ENCODE measurements at places on chromosomes 4 and X.

DNA sequence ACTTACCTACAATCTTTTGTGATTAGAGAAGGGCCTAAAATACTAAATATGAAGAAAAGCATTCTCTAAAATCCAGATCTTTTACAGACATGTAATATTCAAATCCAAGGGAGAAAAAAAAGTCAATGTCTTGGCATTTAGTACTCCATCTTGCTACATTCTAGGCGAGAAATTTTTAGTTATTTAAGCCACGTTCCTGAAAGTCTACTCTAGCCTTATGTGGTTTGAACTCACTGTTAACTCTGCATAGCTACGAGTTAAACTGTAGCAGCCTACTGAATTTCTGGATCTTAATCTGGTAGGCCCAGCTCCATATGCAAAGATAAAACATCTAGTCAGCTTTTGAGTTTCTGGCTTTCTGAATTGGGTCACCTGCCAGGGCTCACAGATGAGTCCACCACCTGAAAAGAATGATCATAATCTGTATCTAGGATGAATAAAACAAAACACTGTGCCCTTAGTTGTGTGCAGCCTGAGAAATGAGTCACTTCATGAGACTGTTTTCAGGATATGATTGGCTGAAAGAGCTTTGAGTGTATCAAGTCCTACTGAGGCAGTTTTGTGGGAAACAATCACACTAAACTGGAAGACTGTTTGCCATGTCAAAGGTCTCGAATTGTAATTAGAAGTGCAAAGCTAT is 3.2 kb upstream of the NEK1 start:
- peak; percentile 24 for DNase-seq

- DNase-seq, result no peak
Measured at GRCh38 chrX:80578517-80579105, 158.4 kb downstream of the TENT5D start.

GRCh38 chr4:81214144-81214880 is 710 bp downstream of the PRKG2 start:
- no peak for DNase-seq

- no peak for DNase-seq
Measured at GRCh38 chr4:8165374-8165896, 6.8 kb upstream of the ABLIM2 start.

DNA sequence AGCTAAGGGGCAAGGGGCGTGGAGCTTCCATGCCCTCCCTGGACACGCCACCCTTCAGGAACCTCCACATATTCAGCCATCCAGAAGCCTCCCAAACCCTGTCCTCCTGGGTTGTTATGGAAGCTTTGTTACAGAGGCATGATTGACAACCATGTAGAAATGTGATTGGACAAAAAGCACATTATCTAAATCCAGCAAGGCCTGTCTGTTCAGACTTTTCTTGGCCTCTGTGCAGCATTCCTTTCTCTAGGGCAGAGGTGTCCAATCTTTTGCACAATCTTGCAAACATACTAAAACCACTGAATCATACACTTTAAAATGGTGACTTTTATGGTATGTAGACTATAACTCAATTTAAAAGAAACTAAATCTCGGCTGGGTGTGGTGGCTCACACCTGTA is 12.7 kb downstream of the STEEP1 start:
- DNase-seq, result peak; percentile 37

DNA sequence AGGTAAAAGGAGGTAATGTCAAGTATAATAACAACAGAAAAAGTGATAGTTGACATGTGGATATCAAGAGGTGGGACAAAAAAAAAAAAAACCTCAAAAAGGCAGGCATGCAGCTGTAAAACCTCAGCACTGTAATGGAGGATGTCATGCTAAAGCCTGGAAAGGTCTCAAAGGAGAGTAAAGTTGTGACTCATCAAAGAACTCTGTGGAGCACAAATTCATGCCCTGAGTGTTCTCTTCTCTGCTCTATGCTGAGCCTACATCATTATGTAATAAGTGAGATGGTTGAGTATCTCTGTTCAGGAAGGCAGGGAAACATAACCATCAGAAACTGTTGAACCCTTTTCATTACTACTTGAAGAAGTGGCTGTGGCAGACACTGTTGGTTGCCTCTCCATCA is 597.8 kb downstream of the BCOR start:
- no peak for DNase-seq

DNA sequence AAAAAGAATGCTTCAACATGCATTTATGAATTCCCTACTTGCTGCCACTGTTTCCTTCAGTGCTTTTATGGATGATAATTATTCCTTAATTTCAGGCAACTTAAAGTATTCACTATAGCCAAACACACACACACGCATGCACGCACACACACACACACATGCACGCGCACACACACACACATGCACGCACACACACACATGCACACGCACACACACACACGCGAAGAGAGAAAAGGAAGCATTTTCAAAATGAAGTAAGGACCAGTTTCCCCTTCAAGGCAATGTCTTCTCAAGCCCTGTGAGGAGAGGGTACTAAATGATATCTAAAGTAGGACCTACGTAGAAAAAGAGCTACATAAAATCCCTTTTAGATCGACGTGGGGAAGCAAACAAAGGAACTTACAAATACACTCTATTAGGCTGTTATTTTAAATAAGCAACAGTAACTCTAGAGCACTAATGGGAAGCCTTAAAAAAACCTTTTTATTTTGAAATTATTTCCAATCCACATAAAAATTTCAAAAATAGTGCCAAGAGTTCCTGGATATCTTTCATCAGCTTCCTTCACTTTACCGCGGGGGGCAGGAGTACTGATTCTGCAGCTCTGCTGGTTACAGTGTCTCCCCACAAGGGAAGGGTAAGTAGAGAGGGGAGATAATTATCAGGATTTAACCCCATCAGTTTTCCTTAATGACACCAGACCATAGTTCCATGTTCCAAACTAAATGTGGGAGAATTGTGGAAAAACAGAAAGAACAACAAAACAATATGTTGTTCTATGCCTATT is 13.7 kb downstream of the IRF2 start:
- no peak for DNase-seq

- DNase-seq, result no peak
Measured at GRCh38 chr4:186082221-186082620, 13.3 kb downstream of the TLR3 start.

DNA sequence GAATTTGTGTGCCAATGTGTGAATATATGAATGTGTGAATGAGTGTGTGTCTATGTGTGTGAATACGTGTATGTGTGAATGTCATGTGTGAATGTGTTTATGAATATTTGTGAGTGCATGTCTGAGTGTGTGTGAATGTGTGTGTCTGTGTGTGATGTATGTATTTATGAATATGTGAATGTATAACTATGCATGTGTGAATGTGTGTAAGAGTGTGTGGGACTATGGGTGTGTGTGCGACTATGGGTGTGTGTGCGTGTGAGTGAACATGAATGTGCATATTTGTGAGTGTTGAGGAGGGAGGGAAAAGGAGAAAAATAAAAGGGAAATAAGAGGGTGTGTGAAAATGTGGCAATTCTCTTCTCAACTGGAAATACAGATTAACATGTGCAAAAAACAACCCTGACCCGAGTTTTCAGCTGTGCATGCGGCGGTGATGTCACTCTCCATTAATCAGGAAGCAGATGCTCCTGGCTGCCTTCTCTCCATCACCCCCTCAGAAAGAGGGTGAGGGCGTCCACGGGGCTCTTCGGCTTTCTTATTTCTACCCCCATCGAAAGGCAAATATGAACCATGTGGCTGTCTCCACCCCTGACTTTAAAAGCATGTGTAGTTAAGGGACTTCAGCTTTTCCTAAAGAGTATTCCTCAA is 219.8 kb downstream of the MAML3 start:
- no peak for DNase-seq

DNA sequence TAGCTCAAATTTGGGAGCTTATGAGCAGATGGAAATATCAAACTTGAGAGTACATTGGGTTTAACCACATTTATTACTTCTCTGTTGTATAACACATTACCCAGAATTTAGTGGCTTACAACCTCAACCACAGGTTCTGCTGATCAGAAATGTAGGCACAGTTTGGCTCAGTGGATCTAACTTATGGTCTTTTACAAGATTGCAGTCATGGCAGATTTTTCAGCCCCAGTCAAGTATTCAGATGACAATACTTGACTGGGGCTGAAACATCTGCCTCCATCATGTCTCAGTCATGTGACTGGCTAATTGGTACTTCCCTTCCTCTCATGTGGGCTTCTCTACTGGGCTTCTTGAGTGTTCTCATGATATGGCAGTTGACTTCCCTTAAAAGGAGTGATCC is 44.0 kb upstream of the ADAD1 start:
- no peak for DNase-seq

DNA sequence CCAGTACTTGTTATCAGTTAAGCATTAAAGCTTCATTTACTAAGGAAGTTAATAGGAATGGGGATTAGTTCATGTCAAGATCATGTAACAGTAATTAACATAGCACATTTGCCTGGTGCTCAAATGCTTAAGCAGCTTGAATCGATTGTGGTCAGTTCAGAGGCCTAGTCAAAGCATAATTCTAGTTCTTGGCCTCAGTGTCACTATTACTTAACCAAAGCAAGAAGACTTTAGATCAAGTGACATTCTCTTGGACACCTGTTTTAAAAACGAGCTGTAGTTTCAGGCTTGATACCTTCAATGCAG is 115.2 kb upstream of the BMPR1B start:
- DNase-seq, result no peak

DNA sequence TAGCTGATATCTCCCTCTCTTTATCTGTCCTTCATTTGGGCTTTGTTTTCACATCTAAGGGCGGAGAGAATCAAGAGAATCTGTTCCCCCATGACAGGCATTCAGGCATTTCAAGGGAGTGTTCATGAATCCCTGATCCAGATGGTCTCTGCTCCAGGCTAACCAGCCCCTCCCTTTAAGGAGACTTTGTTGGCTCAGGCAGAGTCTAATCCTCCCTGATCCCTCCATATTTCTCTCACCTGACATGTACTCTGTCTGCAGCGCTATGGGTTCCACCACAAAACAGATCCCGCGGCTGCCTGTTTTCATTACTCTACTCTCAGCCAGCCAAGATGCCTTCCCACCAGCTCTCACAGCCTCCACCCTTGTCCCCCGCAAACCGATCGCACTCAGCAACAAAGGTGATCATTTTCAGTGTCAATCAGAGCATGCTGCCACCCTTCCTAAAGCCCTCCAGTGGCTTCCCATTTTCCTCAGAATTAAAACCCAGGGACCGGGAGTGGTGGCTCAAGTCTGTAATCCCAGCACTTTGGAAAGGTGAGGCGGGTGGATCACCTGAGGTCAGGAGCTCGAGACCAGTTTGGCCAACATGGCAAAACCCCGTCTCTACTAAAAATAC is 30.3 kb upstream of the SLC2A9 start:
- no peak for DNase-seq

DNA sequence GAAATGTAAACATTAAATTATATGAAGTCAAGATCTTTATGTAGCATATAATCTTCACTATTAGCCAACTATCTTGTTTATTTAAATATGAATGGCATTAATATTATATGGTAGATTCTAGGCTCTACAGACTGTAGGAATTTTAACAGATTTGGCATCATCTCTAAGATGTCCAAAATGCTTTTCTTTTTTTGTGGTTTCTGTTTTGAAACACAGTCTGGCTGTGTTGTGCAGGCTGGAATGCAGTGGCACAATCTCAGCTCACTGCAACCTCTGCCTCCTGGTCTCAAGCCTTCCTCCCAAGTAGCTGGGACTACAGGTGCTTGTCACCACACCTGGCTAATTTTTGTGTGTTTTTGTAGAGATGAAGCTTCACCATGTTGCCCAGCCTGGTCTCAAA is 76.2 kb downstream of the ELOVL6 start:
- DNase-seq, result no peak

DNA sequence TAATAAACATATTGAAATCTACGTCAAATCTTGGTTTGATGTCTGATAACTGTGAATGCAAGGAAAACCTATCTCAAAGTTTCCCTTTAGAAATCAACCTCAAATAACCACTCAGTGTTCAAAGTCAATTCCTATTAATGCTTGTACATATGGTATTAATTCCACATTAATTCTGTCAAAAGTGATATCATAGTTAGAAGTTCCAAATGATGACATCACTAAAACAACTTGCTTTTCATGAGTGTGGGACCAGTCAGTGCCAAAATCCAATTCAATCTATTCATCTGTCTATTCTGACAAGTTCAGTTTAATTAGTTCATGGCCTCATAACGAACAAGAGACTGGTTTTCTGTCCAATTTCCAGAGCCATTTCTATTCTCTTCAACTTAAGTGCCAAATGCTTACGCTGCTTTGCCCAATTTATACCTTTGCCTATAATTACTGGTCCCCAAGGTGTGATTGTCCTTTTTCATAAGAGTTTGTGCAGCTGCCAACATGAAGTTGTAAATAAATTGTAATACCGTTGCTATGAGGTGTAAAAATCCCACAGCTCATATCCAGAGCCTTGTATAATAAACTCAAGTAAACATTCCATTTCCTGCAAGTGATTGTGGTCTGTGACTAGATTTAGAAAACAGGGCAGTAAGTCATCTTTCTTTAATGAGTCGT is 476.2 kb downstream of the RAB28 start:
- DNase-seq, result no peak

- DNase-seq, result peak; percentile 42
Measured at GRCh38 chrX:154727418-154727817, 23.5 kb downstream of the GAB3 start.

DNA sequence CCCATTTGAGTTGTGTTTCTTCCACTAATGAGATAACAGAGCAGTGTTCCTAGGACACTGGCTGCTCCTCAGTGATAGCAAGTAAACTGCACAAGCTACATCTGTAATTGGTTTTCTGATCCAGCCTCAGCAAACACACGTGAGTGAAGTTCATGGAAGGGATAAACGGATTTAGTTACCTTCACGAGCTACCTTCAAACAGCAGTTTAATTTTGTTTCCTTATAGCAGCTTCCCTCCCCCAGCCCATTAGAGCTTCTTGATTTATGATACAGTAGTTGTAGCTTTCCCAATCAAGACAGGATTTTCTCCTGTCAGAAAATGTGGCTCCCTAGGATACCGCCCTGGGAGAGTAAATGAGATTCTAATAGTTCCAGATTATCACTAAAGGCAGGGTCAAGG is 634.2 kb upstream of the FAT1 start:
- no peak for DNase-seq

DNA sequence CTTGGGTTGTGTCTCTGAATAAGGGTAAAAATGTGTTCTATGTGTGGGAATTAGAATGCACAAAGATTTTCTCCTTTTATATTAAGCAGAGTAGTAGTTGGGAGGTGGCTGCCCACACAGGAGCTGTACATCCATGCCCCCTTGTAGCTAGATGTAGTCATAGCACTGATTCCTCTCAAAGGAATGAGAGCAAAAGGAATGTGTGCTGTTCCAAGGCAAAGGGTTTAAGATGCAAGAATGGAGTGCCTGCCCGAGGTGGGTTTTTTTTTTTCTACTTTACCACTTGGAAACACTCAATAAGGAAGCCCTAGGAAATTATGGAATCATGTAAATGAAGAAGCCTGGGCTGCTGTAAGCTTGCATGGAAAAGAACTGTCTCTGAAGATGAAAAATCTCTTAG is 2183.2 kb upstream of the AGA start:
- DNase-seq, result no peak
